Activated naive CD4-positive, alpha-beta T cell treated with anti-CD3 and anti-CD28 coated beads for 36 hours (primary cell): ENCODE measurements at places on chromosomes 2 and 18. TPM values are rescaled to one million over a fixed set of nuclear protein-coding genes. Genes with fewer than 3 reads are reported as not detected.

The RGPD3 gene
- 0.20 TPM for total RNA-seq

The MRO gene
- not detected for total RNA-seq

The INHA gene
- not detected for total RNA-seq

The CRYGC gene
- not detected for total RNA-seq

The TCF23 gene
- not detected for total RNA-seq

The WDR7 gene
- 19.5 TPM for total RNA-seq

The GATA6 gene
- not detected for total RNA-seq

The KCNS3 gene
- total RNA-seq = 0.22 TPM

The HIBCH gene
- 19.2 TPM for total RNA-seq

The MC5R gene
- total RNA-seq = not detected

The NT5DC4 gene
- not detected for total RNA-seq

The MALT1 gene
- total RNA-seq = 41.0 TPM

The ARHGEF4 gene
- 2.6 TPM for total RNA-seq

The XIRP2 gene
- total RNA-seq = not detected

The POLE4 gene
- total RNA-seq = 76.5 TPM

The SLC4A5 gene
- total RNA-seq = 2.3 TPM

The COPS9 gene
- 91.3 TPM for total RNA-seq

The FMNL2 gene
- 2.5 TPM for total RNA-seq

The ANKAR gene
- total RNA-seq = 2.5 TPM

The MOGAT1 gene
- total RNA-seq = not detected

The PLCD4 gene
- total RNA-seq = 0.49 TPM

The RNF152 gene
- 0.17 TPM for total RNA-seq

The REG3A gene
- not detected for total RNA-seq

The ACKR3 gene
- total RNA-seq = 0.45 TPM

The MCEE gene
- 15.8 TPM for total RNA-seq

The TRMT61B gene
- total RNA-seq = 13.6 TPM

The LIMS2 gene
- 15.5 TPM for total RNA-seq

The REG3G gene
- not detected for total RNA-seq

The NRP2 gene
- total RNA-seq = 2.8 TPM

The MDH1B gene
- 0.86 TPM for total RNA-seq

The IWS1 gene
- total RNA-seq = 52.5 TPM

The ICA1L gene
- total RNA-seq = 5.7 TPM

The ALPP gene
- not detected for total RNA-seq

The EML6 gene
- total RNA-seq = 0.38 TPM

The SKA1 gene
- total RNA-seq = 36.3 TPM

The DSEL gene
- 0.10 TPM for total RNA-seq

The CXCR4 gene
- total RNA-seq = 72.6 TPM

The CLEC4F gene
- not detected for total RNA-seq

The PRKAG3 gene
- not detected for total RNA-seq

The TTLL4 gene
- 24.7 TPM for total RNA-seq

The RAX gene
- not detected for total RNA-seq

The FZD7 gene
- 0.17 TPM for total RNA-seq

The SMC6 gene
- 21.6 TPM for total RNA-seq
